ENCODE measurements at places on chromosomes 2 and 18.

GRCh38 chr2:101380376-101380775, 6.9 kb downstream of the CREG2 start:
- no peak for DNase-seq

- no peak for DNase-seq
Measured at GRCh38 chr2:71559828-71560637, 106.7 kb downstream of the DYSF start.

GRCh38 chr2:188478724-188479123, 187.1 kb downstream of the GULP1 start:
- DNase-seq = no peak

DNA sequence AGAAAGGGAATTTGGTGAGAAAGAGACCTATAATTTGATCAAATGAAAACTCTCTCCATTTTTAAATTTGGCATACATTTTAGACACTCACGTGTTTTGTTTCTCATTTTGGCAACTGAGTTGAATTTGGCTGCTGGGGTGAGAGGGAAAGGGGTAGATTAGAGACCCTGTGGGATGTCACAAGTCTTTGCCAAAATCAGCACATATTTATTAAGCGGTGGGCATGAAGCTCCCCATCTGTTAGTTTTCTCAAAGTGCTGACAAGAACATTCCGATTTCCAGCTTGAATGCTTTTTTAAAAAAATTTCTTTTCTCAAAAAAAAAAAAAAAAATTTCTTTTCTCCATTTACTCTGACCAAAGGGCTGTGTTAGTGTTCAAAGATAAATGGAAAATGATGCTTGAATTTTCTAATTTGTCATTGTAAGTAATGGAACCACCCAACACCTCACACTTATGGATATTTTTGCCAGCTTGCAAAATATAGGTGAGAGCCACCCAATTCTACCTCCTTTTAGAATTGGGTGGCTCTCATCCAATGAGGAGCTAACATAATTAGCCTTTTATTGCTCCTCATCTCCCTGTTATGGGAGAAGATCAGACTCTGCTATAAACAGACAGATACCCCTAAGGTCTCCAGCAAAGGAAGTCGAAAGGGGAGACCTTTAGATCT, 222.9 kb upstream of the FN1 start:
- no peak for DNase-seq

DNA sequence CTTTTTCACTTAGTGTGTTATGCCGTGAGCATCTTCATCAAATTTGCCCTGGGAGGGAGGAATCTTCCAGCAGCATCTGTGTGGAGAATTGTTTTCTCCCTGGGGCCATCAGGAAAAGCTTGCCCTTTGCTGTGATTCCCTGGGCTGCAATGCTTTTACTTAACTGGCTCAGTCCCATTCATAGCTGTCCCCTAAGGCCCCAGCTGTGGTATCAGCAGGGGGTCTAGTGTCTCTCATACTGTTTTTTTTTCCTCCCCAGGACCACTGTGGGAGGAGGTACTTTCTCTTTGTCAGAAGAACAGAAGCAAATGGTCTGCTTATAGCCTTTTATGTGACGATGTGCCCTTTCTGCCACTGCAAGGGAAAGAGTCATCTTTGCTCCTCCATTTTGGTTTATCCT, 176.8 kb upstream of the CELF4 start:
- no peak for DNase-seq

DNA sequence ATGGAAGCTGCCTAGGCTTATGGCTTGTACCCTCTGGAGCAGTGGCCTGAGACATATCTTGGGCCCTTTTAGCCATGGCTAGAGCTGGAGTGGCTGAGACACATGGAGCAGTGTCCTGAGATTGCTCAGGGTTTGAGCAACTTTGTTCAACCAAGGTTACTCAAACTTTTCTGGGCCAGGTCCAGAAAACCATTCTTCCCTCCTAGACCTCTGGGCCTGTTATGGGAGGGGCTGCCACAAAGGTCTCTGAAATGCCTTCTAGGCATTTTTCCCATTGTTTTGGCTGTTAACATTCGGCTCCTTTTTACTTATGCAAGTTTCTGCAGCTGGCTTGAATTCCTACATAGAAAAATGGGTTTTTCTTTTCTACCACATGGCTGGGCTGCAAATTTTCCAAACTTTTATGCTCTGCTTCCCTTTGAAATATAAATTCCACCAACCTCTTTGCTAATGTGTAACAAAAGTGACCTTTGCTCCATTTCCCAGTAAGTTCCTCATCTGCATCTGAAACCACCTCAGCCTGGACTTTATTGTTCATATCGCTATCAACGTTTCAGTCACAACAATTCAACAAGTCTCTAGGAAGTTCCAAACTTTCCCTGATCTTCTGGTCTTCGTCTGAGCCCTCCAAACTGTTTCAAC, 84.9 kb upstream of the MAP4K3 start:
- no peak for DNase-seq

- peak; percentile 80 for DNase-seq
Measured at GRCh38 chr2:231925303-231926179, 655 bp downstream of the NPPC start.

GRCh38 chr2:223161873-223162458, 110.0 kb downstream of the KCNE4 start:
- no peak for DNase-seq

- DNase-seq = no peak
Measured at GRCh38 chr2:18788592-18788991, 199.2 kb upstream of the NT5C1B start.
